ENCODE measurements at places on chromosomes 13 and 19.

- DNase-seq = no peak
Measured at GRCh38 chr13:106418556-106418955, 116.9 kb downstream of the EFNB2 start.

GRCh38 chr13:98467263-98467985 is 109.5 kb downstream of the STK24 start:
- no peak for DNase-seq

- DNase-seq = no peak
Measured at GRCh38 chr19:51461723-51462161, 3.5 kb upstream of the SIGLEC8 start.

GRCh38 chr13:30818323-30818960 is 83.1 kb downstream of the ALOX5AP start:
- no peak for DNase-seq

GRCh38 chr19:41578886-41579285 is 2.9 kb downstream of the CEACAM21 start:
- DNase-seq = no peak

DNA sequence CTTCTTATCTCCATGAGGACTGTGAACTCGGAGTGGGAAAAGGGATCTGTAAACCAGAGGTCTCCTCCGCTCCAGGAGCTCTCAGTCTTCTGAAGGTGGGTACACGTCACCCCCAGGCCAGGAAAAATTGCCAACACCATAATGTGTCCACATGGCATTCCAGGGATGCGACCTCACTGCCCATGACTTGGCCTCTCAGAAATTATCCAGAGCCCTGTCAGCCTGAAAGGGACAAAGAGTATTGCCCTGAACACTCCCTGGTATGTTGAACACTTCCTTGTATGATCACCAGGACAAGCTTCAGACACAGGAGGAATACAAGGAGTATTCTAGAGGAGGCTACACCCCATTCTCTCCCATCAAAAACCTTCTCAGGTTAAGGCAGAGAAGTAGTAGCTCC is 81.0 kb upstream of the SLC7A1 start:
- no peak for DNase-seq

Measured in NCI-H1105 (cell line).